ENCODE measurements at places on chromosomes 1 and 21.

GRCh38 chr21:40158366-40158765 lies 291.1 kb downstream of the PCP4 start:
- DNase-seq = no peak

- DNase-seq = no peak
Observed at GRCh38 chr1:62357916-62358315, 38.7 kb upstream of the KANK4 start.

DNA sequence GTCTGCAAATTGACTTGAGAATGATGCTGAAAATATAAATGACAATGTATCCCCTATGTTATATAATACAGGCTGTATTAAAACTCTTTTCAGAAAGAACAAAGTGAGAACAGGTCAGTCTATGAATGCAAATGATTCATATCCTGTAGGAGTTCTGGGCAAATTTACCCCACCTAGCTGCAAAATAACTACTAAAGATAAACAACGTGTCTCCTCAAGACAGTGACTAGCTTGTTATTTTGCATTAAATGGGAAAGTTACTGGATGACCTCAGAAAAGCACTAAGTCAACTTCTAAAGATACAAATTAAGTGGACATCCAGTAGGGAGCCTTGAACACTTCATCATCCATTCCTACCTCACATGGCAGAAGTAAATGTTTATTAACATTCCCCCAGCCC lies 11.1 kb downstream of the RNF19B start:
- no peak for DNase-seq

DNA sequence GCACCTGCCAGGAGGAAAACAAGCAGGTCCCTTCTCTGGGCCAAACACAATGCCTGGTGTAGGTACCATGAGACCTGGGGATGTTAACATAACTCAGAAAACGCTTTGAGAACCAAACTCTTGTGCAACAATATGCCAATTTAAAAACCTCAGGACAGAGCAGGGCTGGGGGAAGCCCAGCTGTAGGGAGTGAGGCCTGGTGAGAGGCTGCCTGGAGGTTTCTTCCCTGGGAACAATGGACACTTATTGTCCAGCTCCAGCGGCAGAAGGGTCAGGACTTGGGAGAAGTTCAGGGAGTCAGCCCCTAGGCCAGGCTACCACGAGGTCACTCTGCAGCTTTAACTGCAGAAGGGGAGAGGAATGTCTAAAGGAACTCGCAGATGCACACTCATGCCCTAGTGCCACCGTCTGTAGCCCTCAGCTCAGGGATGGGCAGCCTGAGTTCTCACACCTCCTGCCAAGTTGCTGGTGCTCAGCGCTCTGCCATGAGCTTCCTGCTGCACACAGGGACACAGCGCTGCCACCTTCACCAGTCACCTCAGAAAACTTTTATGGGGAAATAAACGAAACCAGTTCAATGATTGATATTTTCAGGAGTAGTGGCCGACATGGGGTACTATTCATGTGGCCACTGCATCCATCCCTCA lies 8.5 kb downstream of the GPR157 start:
- DNase-seq = no peak

DNA sequence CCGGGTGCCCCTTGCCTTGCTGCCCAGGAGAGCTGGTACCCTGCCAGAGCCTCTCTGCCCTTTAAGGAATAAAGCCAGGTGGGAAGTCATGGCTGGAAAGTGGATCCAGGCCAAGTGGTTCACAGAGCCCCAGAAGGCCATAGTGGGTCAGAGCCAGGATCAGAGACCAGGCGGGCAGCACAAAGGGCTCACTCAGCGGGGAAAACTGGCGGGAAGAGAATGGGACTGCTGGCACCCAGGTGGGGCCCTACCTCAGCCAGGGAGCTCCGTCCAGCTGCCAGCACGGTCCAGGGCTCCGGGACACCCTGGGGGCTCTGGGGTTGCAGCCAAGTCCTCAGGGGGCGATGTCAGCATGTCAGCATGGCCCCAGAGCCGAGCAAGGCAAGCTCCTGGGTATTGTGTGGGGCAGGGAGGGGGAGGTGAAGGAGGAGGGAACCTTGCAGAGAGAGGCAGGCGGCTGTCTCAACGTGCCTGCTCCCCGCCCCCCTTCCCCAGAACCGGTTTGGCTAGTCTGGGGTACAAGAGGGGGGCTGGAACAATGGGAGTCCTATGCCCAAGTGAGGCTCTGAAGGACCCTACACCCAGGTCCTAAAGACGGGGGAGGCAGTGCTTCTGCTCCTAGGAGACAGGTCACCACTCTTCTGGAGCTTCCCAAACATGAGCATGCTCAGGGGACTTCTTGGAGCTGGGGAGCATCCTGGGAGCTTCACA lies at the start of gene ARHGEF19:
ARHGEF19 (minus strand) TSS at position 402 of the 711 bp plus-strand sequence. CDS start 3,598 bp downstream, outside the sequence.
- no peak for DNase-seq

DNA sequence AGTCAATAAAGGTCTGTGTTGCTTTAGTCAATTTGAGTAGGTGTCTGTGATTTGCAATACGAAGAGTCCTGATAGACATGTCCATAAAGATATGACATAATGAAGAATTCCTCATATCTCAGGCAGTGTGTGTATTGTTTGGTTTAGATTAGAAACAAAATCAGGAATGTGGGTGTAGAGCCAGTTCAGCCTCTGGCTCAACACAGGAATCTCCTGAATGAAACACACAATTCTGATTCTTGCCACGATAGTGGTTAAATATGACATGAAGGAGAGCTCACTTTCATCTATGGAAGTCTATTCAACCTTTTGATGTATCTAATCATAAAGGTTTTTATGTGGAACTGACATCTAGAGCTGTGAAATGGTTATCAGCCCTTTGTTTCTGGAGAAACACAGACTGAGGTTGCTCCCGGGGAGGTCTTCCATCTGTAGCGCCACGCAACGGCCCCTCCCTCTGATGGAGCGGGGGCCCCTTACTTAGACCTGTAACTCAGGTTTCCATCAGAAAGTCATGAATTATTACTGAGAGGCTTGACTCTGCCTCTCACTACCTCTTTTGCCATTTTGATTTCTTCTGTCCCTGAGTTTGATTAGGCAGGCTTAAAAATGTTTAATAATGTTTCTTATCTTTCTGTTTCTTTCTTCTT lies 19.5 kb downstream of the TSPAN2 start:
- no peak for DNase-seq

GRCh38 chr21:34827445-34828235 lies 158.8 kb downstream of the CLIC6 start:
- no peak for DNase-seq

DNA sequence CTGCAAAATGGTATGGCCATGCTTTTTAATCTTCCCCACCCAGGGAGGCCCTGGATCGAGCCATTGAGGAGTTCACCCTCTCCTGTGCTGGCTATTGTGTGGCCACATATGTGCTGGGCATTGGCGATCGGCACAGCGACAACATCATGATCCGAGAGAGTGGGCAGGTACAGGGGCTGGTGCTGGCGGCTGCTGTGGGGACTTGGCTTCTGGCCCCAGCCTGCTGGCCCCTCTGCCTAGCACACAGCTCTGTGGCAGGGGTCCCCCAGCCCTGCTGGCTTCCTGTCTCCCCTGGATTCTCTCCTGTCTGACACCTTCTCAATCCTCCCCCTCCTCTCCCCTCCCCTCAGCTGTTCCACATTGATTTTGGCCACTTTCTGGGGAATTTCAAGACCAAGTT lies 72.4 kb downstream of the PIK3CD start:
- no peak for DNase-seq

GRCh38 chr1:205451202-205451601 lies 4.6 kb downstream of the BLACAT1 start:
- no peak for DNase-seq

DNA sequence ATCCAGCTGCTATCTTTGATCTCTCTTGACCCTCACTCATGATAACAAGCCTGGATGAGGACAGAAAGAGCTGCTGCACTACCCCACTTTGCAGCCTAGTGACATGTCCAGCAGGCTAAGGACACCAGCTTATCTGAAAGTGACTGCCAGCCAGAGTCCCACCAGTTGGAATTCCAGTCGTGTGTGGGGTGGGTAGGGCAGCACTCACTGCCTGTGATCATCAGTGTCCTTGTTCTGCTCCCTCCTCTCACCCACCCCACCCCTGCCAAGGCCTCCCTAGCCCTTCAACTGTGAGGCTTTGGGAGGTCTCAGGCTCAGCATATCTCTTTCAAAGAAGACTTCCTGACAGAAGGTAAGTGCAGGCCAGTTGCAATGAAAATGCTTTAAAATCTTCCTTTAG lies 15.5 kb upstream of the NMNAT2 start:
- DNase-seq = no peak

DNA sequence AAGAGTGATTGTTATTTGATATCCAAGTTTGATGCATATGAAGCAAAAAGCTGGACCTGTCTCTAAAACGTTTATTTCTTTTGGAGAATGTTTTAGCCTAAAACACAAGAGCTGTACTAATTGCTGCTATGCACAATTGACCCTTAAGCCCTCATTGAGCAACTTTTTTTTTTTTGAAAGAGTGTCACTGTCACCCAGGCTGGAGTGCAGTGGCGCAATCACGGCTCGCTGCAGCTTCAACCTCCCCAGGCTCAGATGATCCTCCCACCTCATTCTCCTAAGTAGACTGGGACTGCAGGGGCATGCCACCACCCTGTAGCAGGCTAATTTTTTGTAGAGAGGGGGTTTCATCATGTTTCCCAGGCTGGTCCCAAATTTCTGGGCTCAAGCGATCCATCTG lies 129.1 kb downstream of the PIK3R3 start:
- no peak for DNase-seq

GRCh38 chr1:110606657-110607535 lies 738 bp upstream of the KCNA2 start:
- no peak for DNase-seq
